Stimulated activated CD4-positive, alpha-beta T cell treated with anti-CD3 and anti-CD28 coated beads, Interleukin-4, amount 100 ng/mL, for 1 hour (primary cell): ENCODE measurements at places on chromosomes 6 and 20.

DNA sequence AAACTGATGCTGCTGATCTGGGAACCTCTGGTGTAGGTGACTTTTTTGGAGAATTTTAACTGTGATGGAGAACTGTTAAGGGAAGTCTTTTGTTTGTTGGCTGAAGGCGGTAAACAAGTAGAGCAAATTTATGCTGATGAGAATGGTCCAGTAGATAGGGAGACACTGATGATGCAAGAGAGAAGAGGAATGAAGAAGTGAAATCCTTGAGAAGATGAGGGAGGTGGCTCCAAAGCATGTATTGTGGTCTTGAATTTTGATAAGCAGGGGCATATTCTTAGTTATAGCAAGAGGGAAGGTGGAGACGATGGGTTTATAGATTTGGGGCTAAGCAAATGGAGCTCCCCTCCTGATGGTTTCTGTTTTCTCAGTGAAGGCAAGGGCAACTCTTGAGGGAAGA is 22.0 kb downstream of the MAPK14 start:
- no peak for DNase-seq

- no peak for DNase-seq
Observed at GRCh38 chr6:130233330-130233729, 10.6 kb upstream of the SAMD3 start.

GRCh38 chr6:25788305-25788922 is 33.9 kb downstream of the SLC17A4 start:
- DNase-seq, result peak; percentile 30

- DNase-seq, result no peak
Observed at GRCh38 chr6:134593887-134594286, 276.0 kb upstream of the SGK1 start.

- no peak for DNase-seq
Observed at GRCh38 chr6:10520468-10520867, 683 bp upstream of the GCNT2 start.

GRCh38 chr6:138162111-138162954 is 594 bp downstream of the ARFGEF3 start:
- no peak for DNase-seq

GRCh38 chr6:155132617-155133016 is 131.2 kb upstream of the CLDN20 start:
- no peak for DNase-seq

DNA sequence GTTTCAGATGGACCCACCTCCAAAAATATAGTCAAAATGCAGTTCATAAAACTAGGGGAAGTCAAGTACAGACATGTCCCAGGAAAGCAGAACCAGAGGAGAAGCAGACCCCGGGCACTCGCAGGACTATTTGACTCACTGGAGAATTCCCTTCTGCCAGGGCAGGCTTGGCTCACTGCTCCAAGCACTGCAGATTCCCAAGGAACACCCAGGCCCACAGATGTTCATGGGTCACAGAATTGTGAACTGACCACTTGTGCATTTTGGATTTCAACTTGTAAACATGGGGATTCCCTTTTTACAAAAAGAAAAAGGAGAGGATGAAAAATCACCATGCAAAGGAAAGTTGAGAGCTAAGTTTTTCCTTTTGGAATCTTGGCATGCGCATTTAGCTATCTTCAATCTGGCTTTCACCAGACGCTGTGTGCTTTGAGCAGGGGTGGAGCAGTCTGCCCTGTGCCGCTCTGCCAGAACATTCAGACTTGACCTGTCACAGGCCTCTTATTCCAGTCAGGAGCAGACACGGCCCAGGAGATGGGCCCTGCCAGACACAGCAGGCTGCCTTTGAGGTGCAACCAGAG is 237.5 kb upstream of the TAB2 start:
- DNase-seq, result no peak

GRCh38 chr20:1904135-1904534 is 8.9 kb downstream of the SIRPA start:
- no peak for DNase-seq

GRCh38 chr20:46376196-46376785 is 30.1 kb downstream of the ELMO2 start:
- DNase-seq, result no peak

GRCh38 chr6:137416376-137417109 is 77.7 kb downstream of the OLIG3 start:
- DNase-seq, result no peak

DNA sequence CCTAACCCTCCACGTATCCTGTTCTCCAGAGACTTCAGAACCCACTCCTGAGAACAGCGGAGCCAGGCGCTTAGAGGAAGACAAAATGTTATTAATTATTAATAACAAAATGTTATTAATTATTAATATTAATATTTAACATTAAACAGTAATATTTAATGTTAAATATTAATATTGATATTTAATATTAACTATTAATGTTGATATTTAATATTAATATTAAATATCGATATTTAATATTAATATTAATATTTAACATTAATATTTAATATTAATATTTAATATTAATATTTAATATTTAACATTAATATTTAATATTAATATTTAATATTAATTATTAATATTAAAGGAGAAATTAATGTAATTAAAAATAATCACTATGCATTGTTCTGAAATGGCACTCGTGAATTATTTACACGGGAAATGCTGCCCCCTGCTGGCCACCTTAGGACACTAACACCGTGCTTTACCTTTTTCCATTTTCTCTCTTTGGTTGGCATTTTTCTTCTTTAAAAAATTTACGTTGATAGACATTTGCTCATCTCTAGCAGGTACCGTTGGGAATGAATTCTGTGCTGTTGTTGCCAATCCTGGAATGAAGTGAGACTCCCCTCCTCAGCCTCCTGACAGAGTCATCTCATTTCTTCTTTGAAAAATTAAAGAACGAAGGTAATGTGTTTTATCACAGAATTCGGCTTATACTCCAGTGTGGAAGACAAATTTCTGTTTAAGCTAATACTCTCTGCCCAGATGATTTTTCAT is 7.5 kb upstream of the GGTLC1 start:
- DNase-seq, result peak; percentile 70

DNA sequence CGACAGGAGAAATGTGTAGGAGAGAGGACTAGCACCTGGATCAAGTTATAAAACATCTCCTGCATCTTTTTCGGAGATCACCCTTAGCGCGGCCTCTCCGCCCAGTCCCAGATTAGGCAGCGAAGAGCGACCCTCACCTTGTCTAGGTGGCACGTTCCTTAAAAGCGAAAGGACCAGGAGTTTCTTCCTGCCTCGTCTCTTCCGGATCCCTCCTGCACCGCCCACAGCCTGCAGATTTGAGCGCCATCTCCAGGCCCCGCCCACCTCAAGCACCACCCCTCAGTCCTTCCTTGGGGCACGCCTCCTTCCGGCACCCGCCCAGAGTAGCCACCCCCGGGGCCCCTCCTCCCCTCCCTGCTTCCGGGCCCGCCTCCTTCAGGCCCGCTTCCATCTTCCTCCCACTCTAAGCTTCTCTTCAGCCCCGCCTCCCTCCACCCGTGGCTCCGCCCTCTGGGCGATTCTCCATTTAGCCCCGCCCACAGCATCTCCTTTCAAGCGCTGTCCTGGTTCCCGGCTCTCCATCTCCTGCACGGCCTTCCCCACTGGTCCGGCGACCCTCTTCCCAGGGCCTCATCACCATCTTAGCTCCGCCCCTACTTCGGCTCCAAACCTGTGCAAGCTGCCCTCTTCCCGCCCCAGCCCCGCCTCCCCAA is 662 bp upstream of the RALY start:
- DNase-seq, result peak; percentile 99
